Psoas muscle (tissue), 8 donors: ENCODE measurements at places on chromosomes 12 and 14. TPM values are rescaled to one million over a fixed set of nuclear protein-coding genes. Genes with fewer than 3 reads are reported as not detected.

ACSM4 gene
- total RNA-seq: not detected

GRCh38 chr14:32300136-32300535, 29.0 kb upstream of the AKAP6 start:
- no peak overlapping the region for H3K4me3 ChIP-seq
- no peaks in the 10 kb centered on the region for H3K36me3 ChIP-seq
- no peak for DNase-seq
- H3K27ac ChIP-seq: no peak overlapping the region
- H3K27me3 ChIP-seq: peaks cover 2% of the 10 kb centered on the region

GRCh38 chr14:53310412-53310811, 157.3 kb upstream of the DDHD1 start:
- H3K4me1 ChIP-seq: no peaks in the 10 kb centered on the region
- no peaks in the 10 kb centered on the region for H3K27me3 ChIP-seq
- H3K4me3 ChIP-seq: no peak overlapping the region
- H3K36me3 ChIP-seq: no peaks in the 10 kb centered on the region

- no peak overlapping the region for H3K27ac ChIP-seq
- H3K36me3 ChIP-seq: no peaks in the 10 kb centered on the region
- H3K27me3 ChIP-seq: no peaks in the 10 kb centered on the region
- H3K4me1 ChIP-seq: no peaks in the 10 kb centered on the region
Measured at GRCh38 chr12:49909356-49909755, 5.7 kb upstream of the FAIM2 start.

DNA sequence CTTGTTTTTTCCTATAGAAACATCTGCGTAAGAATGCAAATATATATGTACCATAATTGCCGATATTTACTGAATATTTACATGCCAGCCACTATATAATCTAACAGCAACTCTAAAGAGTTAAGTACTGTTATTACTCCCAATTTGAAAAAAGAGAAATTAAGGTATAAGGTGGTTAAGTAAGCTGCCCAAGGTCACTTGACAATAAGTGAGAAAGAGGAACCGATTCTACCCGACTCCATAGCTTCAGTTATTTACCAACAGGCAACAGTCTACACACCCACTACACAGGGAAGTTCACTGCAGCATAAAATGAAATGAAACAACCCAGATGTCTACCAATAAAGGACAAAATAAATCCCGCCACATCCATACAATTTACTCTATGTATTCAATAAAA, 1.1 kb downstream of the MIS18BP1 start:
- DNase-seq: no peak
- H3K27me3 ChIP-seq: no peaks in the 10 kb centered on the region
- peaks cover 11% of the 10 kb centered on the region for H3K4me1 ChIP-seq
- H3K36me3 ChIP-seq: no peaks in the 10 kb centered on the region
- H3K27ac ChIP-seq: no peak overlapping the region
